ENCODE measurements at places on chromosomes 6 and 20.

GRCh38 chr6:157755746-157756411 lies 67.2 kb upstream of the SNX9 start:
- no peak for DNase-seq

DNA sequence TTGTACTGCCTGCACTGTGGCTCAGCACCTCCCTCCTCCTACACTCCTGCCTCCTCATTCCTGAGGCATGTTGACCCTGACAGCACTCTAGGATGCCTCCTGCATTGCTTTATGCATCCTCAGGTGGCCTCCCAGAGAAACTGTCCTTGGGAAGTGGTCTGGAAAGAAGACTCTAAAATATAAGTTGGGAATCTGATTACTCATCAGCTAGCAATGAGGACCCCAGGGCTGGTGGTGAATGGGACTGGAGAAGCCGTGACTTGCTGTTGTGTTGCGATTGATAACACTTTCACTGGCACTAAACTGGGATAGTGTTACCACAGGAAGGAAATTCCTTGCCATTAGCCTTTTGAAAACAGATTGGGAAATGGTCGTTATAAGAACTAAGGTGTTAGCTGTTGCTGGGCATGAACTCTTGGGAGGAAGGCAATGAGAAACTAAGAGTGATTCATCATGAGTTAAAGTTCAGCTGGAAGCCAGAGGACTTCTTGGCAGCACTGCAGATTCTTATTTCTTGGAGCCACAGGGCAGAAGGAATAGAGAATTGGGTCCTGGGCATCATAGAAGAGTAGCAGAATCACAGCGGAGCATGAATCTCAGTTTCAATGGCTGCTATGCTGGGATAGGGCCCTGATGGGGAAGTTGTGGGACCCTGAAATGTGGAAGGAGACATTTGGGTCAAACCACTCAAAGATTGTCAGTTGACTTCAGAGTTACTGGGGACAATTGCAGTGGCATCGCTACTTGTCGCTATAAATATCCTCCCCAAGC lies 10.1 kb upstream of the SIRPD start:
- DNase-seq = no peak

- DNase-seq = no peak
Observed at GRCh38 chr6:161035182-161035980, 43.8 kb downstream of the MAP3K4 start.

- DNase-seq = no peak
Observed at GRCh38 chr6:81304466-81304865, 448.0 kb downstream of the TENT5A start.

- peak; percentile 36 for DNase-seq
Observed at GRCh38 chr20:46568570-46569129, 18.2 kb upstream of the OCSTAMP start.

DNA sequence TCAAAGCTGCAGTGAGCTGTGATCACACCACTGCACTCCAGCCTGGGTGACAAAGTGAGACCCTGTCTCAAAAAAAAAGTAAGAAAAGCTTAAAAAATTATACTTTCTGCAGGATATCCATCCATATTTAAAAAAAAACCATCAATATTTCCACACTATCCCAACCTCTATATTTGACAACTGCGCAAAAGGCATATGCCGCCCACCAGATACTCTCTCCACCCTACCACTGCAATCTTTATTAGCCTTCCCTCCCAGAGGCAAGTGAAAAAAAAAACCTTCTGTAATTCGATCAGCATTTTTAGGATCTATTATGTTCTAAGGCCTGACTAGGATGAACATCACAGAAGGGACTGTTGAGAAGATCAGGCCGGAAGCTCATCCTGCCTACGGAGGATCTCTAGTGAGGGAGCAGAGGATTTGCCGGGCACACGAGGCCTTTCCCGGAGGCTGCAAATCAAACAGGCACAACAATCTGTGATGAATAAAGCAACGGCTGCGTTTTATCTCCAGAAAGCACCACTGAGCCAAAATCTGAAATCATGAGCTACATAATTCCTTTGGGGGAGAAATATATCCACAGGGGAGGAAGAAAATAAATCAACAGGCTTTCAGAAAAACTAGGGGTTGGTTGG lies 65.9 kb downstream of the GFOD1 start:
- no peak for DNase-seq

DNA sequence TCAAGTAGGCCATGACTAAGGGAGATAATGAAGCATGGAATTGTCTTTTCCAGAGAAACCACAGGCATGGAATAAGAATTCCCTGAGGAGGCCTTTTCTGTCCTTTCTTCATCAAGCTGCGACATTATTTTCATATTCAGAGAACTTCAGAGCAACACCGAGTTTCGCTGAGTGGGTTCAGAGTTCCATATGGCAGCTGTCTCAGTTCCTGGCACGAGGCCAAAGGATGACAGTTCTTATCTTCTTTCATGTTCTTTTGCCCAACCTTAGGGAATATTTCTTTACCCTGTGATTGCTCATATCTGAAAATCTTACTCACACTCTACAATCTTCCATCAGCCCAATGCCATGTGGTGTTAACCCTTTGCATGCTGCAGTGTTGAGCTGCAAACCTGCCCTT lies 135.3 kb upstream of the BMP2 start:
- no peak for DNase-seq

DNA sequence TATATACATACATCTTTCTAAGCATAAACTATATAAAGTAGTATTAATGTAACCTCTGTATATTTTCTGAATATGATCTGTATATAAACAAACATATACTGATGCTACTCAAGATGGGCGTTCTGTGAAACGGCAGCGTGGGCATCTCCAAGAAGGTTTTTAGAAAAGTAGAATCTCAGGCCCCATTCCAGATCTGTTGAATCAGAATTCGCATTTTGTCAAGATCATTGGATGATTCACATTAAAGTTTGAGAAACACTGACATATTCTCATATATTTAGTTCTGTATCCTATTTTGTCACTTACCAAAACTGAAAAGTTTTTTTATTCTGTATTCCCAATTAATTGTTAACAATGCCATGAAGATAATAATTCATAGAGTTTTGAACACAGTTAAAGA lies 5.5 kb downstream of the C6orf141 start:
- DNase-seq = no peak

GRCh38 chr6:127933852-127934840 lies 33.3 kb upstream of the THEMIS start:
- DNase-seq = no peak

DNA sequence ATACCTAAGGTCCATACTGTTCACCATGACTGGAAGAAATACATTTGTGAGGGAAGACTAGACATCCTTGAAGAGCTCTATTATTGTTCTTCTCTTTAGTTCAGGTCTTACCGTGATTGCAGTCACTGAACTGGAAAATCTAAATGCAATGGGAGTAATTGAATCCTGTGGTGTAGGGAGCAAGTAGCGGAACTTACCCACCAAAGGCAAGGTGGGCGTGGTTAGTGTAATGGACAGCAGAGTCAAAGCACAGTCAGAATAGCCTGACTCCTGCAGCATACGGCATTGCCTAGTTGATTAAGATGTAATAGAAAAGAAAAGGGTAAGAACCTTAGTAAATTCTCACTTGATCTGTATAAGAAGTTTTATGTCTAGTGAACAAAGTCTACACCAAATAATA lies 679.7 kb upstream of the EPHA7 start:
- DNase-seq = no peak

DNA sequence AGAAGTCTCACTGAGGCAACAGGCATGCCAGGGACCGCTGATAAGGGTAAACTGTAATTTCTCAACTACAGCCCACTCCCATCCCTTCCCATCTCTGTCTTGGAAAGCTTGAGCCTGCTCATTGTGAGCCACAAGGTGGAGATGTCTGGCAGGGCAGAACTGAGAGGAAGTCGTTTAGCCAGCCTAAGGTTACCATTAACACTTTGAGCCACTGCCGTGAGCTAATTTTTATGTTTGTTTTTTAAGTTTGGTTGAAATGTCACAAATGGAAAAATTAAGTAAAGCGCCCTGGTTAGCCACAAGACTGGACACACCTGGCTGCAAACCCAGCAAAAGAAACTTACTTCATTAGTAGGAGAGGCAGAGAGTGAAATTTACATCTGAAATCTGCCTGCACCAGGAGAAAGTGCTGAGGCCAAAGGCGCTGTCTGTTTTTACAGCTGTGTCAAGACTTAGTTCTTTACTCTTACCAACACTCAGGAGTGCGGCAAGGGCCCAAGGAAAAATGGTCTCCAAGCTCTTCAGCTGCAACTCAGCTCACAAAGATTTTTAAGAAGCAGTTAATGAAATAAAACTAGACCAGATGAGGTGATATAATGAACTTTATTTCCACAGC lies 50.0 kb upstream of the FAM83C start:
- no peak for DNase-seq

DNA sequence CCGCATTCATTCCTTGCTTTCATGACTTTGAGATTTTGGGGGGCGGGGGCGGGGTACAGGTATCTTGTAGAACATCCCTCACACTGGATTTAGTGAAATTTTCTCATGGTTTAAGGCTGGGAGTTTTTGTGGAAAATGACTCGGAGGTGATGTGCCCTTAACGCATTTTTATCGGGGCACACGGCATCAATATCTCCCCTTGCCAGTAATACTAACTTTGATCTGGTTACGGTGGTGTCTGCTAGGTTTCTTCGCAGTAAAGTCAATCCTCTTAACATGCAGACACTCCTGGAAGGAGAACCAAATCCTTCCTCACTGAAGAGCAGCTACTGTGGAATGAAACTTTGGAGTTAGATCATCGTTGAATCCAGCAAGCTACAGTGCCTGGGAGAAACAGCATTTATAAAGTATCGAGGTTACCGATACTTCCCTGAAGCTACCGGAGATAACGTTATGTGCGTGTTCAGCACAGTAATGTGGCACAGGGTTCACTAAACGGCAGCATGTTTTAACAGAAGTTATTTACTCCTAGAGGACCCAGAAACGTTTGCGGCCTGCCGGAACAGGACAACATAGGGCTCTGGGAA lies 1.2 kb upstream of the DYNLRB1 start:
- no peak for DNase-seq

- DNase-seq = no peak
Observed at GRCh38 chr6:107656401-107656800, 166.5 kb downstream of the SOBP start.

GRCh38 chr6:19590501-19591131 lies 246.6 kb upstream of the ID4 start:
- DNase-seq = no peak

DNA sequence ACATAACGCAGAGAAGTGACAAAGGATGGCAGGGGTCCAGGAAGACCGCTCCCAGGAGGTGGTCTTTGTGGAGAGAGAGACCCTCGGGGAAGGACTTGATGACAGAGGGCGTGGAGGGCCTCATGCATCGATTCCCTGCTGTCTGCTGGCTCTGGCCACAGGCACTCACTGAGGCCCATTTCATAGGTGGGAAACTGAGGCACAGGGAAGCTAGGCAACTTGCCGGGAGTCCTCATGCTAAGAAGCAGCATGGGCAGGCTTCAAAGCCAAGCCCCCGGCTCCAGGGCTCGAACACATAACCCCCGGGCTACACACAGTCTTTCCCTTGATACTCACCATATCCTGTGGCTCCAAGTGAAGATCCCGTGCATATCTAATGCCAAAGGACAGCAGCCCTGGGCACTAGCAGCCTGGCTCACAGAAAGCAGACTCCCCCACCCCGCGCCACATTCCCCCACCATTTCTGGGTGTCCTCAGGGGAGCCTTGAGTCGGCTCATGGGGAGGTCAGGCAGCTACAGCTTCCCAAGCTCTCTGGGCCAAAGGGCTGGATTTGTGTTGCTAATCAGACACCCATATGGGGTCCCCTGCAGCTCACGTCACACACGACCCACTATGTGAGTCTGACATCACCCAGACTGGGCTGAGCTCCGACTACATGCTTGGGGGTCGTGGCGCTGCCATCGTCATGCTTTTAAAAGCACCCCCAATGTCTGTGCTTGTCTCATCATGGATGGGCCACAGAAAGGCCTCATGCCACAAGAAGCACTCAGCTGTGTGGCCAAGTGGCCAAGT lies 130.9 kb upstream of the PMEPA1 start:
- DNase-seq = no peak

- DNase-seq = no peak
Observed at GRCh38 chr20:38890497-38890818, 35.8 kb upstream of the FAM83D start.

DNA sequence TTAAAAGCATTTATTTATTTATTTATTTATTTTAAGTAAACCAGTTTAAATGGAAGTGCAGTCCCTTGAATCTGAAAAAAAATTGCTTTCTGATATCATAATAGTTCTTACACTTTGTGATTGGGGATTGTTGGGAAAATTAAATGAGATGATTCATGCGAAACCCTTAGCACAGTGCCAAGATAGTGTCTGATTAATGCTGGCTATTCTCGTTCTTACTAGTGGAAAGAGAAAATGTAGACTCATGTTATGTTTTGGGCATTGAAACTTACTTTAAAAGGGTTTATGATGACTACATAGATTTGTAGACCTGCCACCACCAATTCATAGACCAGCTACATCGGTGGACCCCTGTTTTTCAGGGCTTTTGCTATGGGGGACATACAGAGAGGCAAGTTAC lies 229.2 kb upstream of the ZFP64 start:
- no peak for DNase-seq

DNA sequence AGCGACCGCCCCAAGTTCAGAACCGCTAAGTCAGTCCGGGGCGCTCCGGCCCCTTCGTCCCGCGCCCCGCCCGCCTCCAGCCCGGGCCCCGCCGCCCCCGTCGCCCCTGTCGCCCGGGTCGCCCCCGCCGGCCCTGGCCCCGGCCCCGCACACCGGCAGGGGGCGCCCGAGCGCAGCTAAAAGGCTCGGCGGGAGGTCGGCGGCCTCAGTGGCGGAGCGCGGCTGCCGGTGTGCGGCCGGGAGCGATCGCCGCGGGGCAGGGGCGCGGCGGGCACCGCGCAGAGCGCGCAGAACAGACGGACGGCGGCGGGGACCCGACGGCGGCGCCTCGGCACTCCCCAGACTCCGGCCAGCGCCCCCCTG lies at the start of gene FNDC1:
Gene FNDC1 (plus strand): TSS at position 208 of the 363 bp plus-strand sequence. CDS start 197 bp downstream, outside the sequence.
- DNase-seq = peak; percentile 65

DNA sequence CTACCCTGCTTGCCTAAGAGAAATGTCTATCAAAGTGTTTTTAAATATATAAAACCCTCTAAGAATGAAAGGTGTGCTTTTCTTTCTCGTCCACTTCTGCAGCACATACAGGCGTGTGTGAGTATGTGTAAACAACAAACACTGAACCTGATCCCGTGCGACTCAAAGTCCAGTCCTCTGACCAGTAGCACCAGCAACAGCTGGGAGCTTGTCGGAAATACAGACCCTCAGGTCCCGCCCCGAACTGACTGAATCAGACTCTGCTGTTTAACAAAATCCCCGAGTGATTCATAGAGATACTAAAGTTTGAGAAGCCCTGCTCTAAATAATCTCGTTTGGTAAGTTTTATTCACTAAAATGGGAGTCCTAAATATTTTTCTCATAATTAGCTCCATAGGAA lies 208.0 kb upstream of the KCNQ5 start:
- no peak for DNase-seq
